ENCODE measurements at places on chromosomes 12 and 14.

DNA sequence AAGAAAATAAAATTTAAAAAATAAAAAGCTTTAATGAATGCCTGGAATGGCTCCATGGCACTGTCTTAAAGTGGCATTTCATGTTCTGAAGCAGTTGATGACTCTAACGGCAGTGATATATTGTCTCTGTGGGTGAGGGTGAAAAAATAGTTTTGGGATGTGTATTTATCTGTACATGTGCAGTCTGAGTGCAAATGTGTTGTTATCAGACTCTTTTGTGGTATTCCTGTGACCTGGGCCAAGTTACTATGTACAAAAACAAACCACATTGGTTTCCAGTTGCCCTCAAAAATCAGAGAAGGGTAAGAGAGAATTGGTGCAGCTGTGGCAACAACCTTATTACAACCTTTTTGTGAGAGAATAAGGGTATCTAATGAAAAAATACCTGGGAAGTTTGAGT is 81.7 kb upstream of the CCDC91 start:
- no peak for DNase-seq

GRCh38 chr12:75711271-75711670 is 199.9 kb upstream of the KRR1 start:
- no peak for DNase-seq

DNA sequence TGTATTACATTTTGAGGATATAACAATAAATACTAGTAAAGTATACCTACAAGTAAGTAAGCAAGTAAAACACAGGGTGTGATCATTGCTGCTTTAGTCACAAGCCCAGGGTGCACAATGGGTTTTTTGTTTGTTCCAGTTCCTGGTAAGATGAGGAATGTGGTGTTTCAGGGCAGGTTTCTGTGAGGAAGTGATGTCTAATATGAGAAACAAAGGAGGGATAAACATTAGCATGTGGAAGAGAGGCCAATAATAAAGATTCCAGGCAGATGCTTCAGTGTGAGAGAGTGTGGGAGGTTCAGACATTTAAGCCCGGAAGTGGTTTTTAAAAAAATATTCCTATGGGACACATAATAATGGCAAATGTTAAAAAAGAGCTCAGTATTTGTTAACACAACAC is 808.1 kb upstream of the USP15 start:
- no peak for DNase-seq

DNA sequence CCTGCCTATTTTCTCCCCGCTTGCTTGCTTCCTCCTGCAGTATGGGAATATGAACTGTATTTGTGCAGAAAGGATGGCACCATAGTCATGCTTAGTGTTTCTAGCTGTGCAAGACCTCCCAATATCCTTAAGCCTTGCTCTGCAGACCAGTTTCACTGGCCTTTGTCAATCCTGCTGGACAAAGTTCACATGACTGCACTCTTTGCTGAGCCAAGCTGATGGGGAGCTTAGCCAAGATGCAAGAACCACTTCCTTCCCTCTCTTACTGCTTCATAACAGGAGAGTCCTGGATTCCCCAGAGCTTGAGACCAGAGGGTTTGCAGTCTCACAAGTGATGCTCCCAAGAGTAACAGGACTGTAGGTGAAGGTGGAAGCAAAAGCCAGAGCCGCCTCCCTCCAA is 3.8 kb downstream of the ASIC1 start:
- DNase-seq = no peak

DNA sequence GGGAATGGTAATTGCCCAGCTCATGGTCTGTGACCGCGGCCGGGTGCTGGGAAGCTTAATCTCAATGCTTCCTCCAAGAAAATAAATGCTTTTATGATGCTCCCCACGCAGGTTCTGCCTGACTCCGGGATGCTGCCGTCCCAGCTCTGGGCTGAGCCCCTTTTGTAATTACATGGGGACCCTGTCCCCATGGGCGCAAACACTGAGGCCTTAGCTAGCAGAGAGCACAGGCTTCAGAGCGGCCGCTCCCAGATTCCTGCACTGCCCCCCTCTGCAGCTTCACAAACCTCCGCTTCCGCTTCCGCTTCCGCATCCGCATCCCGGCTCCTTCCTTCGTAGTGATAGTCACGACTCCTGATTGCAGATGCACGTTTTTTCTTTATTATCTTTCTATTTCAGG is 129.5 kb downstream of the KIF26A start:
- DNase-seq = no peak

DNA sequence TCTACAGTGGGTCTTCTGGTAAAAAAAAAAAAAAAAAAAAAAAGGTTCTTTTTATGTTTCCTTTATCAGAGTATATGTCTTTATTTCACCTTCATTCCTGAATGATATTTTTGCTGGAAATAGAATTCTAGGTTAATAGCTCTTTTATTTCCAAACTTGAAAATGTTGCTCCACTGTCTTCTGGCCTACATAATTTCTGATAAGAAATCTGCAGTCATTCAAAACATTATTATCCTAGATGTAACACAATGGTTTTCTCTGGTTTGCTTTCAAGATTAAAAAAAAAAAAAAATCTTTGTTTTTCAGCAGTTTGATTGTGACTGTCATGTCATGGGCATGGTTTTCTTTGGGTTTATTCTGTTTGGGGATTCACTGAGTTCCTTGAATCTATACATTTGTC is 19.5 kb downstream of the DCP1B start:
- DNase-seq = no peak

- no peak for DNase-seq
Measured at GRCh38 chr12:100529756-100530350, 43.6 kb upstream of the GAS2L3 start.

DNA sequence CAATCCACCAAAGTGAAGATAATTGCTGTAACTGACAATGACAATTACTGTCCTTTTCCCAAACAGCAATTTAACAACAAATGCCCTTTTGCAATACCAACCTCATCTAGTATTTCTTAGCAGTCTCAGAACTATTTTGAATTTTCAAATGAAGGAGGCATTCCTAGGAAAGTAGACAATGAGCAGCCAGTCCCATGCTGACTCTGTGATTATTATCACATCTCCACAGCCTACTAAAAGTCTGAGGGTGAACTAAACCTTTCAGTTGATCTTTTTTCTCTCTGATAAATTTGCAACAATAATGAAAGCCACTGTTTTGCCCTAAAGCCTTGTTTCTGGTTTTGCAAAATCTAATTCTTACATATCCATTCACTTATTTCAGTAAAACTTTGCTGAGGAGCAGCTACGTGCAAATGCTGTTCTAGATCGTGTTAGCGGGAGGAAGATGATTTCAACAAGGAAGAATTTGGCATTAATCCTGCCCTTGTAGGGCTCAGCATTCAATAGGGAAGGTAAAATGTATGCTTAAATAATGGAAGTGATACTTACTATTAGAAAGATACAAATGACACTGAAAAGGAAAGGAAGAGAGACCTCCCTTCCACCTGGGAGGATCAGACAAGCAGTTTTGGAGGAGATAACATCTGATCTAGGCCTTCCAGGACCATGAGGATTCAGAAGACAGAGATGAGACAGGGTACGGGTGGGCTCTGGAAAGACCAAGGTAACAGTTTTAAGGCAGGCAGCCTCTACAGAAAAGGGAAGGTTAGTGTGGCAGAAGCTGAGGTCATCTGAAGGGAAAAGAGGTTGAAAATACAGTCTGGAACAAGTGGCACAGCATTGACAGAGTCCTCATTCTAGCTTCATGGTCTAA is 47.4 kb downstream of the SLC38A1 start:
- DNase-seq = no peak

DNA sequence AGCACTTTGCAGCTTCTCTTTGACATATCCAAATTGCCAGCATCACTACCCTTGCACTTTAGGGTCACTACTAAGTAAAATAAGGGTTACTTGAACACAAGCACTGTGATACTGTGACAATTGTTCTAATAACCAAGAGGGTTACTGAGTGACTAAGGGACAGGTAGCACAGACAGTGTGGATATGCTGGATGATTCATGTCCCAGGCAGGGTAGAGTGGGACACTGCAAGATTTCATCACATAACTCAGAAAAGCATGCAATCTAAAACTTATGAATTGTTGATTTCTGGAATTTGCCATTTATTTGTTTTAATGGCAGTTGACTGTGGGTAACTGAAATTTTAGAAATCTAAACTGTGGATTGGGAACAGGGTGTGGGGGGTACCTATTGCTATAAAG is 218.8 kb downstream of the KITLG start:
- DNase-seq = no peak

DNA sequence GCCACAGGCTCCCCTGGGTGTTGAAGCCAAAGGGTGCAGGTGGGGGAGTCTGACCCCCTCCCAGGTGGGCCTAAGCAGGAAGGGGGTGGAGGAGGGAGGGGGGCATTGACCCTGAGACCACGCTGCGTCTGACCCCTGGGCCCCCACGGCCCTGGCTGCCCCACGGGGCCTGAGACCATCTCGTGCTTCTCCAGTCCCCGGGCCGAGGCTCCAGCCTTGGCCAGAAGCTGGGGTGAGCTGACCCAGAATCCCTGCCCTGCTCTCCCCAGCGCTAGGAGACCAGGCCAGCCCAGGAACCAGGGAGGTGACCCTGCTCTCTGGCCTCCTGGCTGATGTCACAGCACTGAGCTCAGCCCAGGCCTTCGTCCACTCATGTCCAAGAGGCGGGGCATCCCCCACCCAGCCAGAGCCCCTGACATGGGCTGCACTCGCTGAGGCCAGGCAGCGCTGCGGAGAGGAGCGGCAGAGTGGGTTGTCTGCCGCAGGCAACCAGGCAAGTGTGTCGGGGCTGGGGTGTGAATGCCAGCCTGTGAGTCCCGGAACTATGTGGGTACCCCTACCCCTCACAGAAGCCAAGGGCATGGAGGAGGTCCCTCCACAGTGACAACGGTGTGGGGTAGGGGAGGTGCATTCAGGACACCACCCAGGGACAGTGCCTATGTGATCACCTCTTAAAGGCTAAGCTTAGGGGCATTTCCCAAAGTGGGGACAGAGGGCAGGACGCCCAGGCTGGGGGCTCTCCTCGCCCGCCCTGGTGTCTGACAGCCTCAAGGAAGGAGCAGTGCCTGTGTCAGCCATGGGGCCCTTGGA is 6.3 kb downstream of the TRMT61A start:
- DNase-seq = no peak

- DNase-seq = no peak
Measured at GRCh38 chr14:93765970-93766369, 22.3 kb downstream of the PRIMA1 start.

GRCh38 chr12:110343114-110343513 is 60.4 kb downstream of the ANAPC7 start:
- DNase-seq = no peak

- DNase-seq = peak; percentile 31
Measured at GRCh38 chr14:47226877-47227520, 448.4 kb downstream of the MDGA2 start.

- peak; percentile 47 for DNase-seq
Measured at GRCh38 chr12:21296751-21297406, 37.8 kb downstream of the SLCO1A2 start.

DNA sequence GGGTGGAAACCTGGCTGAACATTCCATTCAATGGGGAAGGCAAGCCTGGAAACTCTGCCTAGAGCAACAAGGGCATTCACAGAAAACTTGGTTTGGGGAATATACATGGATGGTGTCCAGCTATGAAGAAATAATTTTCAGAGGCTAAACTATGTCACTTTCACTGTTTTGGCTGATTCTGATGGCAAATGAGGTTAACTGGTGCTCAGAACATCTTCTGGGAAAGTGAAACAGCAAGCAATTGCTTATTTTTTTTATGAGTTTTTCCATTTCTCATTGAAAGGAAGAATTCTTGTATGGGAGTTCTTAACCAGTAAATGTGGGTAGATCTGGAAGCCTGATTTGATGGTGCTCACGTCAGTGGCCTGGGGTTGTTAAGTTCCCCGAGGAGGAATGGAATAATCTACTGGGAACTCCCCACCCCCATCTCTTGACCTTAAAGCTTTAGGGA is 132.8 kb upstream of the BTG1 start:
- no peak for DNase-seq

DNA sequence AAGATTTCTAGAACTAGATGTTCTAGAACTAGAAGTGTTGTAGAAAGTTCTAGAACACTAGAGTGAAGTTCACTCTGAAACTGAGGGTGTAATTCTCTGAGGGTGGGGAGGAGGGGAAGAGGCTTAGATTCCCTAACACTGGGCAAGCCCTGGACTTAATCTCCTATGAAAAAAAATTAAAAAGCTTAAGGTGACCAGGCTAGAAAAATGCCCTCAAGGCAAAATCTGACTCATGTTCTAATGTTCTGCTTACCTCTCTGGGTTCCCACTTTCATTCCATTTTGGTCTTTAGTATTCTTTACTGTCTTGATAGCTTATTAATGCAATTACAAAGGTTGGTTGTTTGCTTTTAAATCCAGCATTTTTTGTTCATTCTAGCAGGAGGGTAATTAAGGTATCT is 101.5 kb downstream of the KICS2 start:
- DNase-seq = no peak

DNA sequence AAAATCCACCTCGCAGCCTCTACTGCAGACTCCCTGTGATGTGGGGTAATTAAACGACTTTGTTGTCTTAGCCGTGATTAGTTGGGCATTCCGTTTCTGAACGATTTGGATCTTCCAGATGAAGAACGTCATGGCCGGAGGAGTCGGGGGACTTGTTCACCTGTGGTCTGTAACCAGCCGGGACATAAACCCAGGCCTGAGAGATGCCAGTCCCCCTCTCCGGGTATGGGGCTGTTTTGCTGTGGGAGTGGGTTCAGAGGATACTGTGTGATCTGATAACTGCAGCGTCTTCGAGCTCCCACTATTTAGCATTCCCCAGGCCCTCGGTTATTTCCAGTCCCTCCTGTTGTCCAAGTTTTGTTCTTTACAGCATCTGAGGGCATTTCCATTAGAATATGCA is 96.1 kb downstream of the PIWIL1 start:
- no peak for DNase-seq

DNA sequence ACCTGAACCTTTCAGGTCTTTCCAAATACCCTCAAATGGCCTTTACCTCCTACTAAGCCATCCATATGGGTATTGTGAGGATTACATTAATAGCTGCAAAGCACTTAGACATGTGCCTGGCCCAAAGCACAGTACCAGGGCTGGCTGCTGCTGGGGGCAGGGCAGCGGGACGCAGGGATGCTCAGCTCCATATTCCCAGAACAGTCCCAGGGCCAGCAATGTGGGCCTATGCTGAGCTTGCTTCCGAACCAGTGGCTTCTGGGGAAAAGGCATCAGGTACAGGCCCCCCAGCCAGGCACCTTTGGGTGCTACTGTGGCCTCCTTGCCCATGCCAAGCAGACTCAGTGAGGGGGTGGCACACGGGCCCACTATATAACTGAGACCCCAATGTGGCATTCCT is 10.4 kb downstream of the ACTN1 start:
- no peak for DNase-seq

- peak; percentile 61 for DNase-seq
Measured at GRCh38 chr12:107760207-107760808, 629 bp downstream of the PRDM4 start.

GRCh38 chr12:49323524-49324097 is 556 bp downstream of the TROAP start:
- DNase-seq = no peak

GRCh38 chr14:89359477-89360222 is 57.4 kb downstream of the FOXN3 start:
- no peak for DNase-seq

DNA sequence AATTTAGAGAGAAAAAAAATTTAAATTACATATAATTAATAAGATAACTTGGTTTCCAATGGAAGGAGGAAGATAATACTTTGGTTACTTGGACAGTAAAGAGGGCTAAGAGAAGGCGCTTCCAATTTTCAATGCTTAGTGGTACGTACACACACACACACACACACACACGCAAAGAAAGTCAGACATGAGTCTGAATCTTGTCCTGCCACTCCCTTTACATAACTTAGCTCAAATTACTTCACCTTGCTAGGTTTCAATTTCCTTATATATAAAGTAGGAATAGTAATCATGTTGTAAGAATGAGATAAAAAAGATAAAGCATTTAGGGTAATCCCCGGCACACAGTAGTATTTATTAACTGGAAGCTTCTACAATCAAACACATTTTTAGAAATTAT is 39.7 kb upstream of the VCPKMT start:
- no peak for DNase-seq

All from NB4 (cell line).